ENCODE measurements at places on chromosomes 5 and 9.

GRCh38 chr9:137084526-137084925 lies 2.3 kb upstream of the MAN1B1 start:
- no peak for DNase-seq

- DNase-seq, result no peak
Observed at GRCh38 chr9:126707083-126707482, 93.4 kb downstream of the LMX1B start.

DNA sequence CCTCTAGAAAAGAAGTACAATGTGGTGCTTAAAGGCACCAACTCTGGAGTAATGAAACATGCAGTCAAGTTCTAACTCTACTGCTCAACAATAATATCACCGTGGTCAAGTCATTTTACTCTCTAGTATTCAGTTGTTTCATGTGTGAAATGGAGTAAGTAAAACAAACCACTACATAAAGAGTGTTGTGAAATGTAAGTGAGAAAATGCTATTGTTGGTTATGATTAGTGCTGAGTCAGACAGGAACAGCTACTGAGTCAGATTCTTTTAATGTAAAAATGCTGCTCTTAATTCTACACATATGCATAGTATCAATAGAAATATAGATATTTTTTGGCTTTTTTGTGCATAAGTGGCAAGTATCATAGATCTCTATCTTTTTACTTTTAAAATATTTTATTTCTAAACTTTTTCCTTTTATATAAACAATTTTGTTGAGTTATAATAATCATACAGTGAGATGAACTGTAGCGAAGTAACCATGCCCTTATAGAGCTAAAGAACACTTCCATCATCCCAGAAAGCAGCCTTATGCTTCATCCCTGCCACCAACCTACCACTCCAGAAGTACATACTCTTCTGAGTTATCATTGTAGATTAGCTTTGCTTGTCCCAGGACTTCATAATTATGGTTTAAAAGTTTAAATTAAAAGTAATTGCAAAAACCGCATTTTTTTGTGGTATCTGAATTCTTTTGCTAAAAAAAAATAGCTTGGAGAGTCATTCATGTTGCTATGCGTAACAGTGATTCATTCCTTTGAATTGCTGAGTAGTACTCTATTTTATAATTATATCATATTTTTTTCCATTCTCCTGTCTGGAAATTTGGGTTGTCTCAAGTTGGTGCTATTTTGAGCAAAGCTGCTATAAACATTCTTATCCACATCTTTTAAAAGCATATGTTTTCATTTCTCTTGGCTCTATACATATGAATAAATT lies 548.2 kb upstream of the CLINT1 start:
- DNase-seq, result peak; percentile 69

DNA sequence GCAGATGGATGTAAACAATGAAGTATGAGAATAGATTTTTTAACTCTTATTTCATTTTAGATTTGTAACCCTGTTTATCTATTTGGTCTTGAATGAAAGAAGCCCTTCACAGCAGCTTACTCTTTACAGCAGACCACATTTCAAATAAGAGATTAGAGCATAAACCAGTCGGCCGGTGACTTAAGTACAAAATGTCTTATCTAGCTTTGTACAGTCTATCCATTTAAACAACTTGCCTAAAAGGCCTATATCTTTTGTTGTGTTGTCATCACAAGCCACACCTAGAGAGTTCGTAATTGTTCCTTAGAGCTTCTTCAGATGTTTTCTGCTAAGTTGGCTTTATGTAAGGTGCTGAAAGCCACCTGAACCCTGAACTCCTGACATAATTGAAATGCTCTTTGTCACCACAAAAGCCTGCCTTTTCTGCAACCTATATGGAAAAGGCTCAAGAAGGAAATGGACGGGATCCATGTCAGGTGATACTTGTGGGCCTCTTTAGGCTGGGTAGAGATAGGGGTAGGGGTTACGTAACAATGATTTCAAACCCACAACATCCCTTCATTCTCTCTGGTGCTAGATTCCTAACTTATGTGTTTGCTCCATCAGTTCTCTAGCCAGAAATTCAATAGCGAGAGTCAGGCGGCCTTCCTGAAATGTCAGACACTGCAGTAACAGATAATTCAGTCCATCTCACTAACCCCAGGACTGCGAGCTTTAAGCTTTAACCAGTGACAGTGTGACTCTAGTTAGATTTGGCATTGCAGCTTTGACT lies 162.5 kb downstream of the CD180 start:
- DNase-seq, result no peak

DNA sequence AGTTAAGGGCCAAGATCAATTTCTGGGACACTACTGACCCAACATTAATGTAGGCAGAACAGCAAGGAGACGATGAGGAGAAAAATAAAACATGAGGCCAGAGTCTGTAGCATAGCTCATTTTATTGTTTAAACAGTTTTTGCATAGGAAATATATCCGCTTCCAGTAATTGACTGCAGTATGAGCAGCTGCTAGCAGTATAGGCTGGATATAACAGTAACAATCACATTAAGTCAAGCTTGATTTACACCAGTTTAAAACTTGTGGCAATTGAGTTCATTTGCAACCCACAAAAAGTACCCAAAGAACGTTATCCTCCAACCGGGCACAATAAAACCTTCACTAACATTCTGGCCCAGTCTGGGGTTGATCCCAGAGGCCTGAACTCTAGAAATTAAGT lies 232.2 kb downstream of the NFIB start:
- DNase-seq, result peak; percentile 63

DNA sequence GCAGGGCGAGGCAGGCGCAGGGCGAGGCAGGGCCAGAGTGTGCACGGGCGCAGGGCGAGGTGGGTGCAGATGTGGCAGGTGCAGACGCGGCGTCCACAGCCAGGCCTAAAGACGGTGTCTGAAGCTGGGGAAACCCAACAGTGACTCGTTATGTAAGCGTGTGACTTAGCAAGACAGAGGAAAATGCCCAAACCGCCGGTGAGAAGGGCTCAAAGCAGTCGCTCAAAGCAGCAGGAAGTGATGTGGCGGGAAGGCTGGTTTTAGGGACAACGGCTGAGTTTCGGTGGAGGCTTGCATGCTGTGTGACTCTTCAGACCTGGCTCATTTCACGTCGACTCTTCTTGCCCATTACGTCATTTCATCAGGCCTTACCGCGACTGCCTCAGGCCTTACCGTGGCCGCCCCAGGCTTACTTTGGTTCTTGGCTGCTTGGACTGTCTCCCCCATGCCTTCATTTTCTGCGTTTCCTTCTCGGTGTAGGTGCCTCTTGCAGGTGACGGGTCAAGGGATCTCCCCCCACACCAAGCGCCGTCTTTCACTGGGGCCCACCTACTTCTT lies 50.5 kb upstream of the EXOC3 start:
- no peak for DNase-seq

DNA sequence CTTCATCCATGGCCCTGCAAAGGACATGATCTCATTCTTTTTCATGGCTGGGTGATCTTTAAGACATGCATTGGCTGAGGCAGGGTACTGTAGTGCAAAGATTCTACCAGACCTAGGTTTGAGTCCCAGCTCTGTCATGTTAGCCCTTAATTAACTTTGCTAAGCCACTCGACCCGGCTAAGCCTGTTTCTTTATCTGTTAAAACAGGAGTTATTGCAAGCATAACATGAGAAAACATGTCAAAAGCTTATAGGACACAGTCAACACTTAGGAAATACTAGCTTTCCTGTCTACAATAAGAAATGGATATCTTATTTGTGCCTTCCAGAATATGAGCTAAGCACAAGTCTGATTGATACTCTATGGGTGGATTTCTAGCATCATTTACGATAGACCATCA lies 92.6 kb downstream of the RASEF start:
- DNase-seq, result no peak

- DNase-seq, result no peak
Observed at GRCh38 chr5:127766676-127767335, 63.6 kb downstream of the CCDC192 start.

DNA sequence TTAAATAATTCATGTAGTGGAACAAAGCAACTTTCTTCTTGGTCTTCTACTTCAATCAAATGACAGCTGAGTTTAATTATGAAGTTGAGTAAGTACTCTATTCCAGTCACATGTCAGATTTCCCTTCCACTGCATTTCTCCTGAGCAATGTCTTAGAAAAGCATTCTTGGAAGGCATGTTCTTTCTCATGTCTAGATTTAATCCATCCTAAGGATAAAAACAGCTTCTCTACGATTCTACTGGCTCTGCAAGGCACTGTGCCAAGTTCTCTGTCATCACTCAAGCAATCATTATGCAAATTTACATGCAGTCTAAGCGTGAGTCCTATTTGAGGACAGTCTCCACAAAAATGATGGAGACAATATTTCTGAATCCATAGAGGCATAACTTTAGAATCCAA lies 142.4 kb downstream of the YIPF5 start:
- peak; percentile 96 for DNase-seq

Data from muscle of leg (tissue), 16 donors.